ENCODE measurements at places on chromosomes 5 and 9. TPM values are rescaled to one million over a fixed set of nuclear protein-coding genes. Genes with fewer than 3 reads are reported as not detected.

Gene PLPP7
- 101 TPM for total RNA-seq

GRCh38 chr9:109417585-109418544, 80.2 kb downstream of the PTPN3 start:
- DNase-seq = peak; percentile 64

GRCh38 chr5:143405063-143405848, 1.8 kb upstream of the NR3C1 start:
- DNase-seq = peak; percentile 89

GRCh38 chr5:85703296-85703695, 914.4 kb upstream of the COX7C start:
- DNase-seq = no peak

DNA sequence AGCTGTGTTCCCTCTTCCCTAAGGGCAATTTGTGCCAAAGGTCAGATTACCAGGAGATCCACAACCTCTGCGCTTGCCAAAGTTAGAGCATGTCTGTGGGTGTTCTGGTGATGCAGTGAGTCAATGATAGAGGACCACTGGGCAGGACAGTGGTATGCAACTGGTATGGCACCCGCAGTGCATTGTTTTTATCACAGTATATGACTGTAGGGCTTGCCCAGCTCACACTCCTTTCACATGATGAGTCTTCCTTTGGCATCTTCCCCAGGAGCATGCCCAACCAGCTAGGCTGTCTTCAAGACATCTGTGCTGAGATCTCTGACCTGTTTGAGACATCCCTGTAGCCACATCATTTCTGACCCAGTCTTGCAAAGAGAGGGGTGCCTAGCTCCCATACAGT, 1650.0 kb upstream of the CDH6 start:
- DNase-seq = no peak

DNA sequence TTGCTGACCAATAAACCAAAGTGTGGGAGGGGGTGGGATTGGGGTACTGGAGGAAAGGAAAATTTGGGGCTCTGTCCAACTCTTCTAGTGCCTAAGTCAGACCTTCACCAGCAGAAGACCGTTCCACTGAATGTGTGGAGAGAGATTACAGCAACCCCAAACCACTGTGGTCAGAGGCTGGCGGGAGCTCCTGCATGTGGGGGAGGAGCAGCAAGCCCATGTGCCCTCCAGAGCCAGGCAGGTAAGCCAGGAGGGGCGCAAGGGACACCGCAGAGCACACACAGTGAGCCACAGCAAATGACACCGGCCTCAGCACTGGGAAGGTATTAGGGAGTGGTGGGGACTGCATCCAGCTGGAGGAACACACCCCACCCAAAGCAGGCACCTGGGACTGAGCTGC, 62.9 kb downstream of the SMIM23 start:
- DNase-seq = no peak

- no peak for DNase-seq
Observed at GRCh38 chr5:93252165-93252564, 328.9 kb downstream of the NR2F1-AS1 start.

DNA sequence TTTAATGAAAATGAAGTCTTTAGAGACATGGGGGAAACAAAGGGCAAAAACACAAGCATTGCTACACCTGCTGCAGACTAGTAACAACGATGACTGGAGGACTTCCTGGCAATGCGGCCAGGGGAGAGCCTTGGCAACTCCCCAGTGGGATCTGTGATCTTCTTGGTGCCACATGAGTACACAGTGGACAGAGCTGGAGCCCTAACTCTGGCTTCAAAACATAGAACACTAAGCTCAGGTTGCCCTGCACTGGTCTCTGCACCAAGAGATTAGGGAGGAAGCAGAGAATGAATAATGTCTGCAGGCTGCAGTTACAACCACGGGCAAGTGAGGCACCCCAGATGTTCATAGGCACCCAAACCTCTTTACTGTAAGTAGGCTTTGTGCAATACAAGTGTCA, 91.1 kb downstream of the MRPS27 start:
- DNase-seq = no peak

DNA sequence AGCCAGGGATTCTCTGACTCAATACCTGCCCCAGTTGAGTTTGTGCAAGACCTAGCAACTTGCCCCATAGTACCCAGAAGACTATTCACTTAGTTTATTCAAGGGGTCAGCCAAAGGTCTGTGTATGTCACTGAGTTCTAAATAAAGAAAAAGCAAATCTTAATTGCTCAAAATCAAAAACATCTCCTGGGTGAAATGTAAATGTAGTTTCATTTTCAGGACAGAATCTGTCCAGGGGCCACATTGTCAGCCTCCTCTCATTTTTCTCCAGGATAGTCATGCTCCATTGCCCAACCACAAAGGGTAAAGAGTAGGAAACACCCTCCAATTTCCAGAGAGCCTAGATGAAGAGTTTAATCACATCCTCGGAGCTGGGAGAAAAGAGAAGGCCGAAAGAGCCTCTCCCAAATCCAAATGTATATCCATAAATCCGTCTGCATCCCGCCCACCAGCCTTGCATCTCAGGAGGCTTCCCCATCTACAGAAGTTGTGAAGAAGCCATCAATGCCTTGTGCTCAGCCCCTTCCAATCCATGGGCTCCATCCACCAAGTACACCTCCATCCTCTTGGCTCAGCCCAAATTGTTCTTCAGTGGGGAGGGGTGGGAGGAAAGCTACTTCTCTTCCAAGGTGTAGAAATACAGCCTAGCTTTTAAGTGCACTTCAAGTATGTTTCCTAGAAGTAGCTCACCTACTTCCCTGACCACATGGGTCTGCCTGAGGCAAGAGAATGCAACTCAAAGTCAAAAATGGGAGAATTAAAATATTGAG, 26.9 kb downstream of the ADAM19 start:
- no peak for DNase-seq
